Right forelimb (tissue), 1 donor: ENCODE measurements at places on chromosomes 16 and 17.

DNA sequence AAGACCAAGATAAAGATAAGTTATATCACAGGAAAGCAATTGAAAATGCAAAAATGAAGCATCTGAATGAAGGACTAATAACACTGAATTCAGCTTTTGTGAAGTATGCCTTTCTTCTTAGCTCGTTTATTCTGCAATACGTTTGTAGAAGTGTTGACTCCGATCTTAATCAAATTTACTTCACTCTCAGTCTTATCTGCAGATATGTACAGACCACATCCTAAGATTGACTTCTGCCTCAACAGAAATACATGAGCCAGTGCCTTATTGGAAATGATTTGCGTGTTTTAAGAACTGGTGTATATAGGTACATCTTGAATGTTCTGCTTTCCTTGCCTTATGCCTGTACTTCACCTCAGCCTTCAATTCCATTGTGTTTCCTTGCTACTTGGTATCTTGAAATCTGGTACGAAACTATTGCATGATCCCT lies 1.3 kb downstream of the ATF7IP2 start:
- no peak for DNase-seq

DNA sequence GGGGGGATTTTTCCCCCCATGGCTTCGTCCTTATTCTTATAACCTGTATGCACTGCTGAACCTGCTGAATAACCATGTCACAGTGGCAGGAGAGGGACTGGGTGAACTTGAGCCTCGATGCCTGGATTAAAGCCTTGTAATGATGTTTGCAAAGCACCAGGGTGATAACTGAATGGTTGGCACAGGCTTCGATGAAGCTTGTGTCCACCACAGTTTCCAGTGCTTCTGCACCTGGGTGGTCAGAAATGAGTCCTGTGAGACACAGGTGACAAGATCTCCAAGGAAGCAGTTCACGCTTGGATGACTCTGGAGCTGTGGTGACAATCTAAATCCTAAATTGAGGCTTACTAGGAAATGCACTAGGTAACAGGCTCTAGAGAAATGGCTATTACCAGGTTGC lies 729.3 kb downstream of the MAF start:
- DNase-seq, result no peak

DNA sequence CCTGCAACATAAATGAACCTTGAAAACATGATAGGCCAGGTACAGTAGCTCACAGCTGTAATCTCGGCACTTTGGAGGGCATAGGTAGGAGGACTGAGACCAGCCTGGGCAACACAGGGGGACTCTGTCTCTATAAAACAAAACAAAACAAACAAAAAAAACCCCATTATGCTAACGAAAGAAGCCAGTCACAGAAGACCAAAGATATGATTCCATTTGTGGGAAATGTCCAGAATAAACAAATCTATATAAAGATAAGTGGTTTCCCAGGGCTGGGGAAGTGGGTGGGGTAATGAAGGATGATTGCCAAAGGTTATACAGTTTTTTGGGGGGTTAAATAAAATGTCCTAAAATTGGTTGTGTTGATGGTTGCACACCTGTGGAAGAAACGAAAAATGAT lies 36.5 kb upstream of the SIAH1 start:
- no peak for DNase-seq

- no peak for DNase-seq
Observed at GRCh38 chr17:76189247-76189646, 48.2 kb upstream of the FOXJ1 start.
